ENCODE measurements at places on chromosomes 2 and 18.

GRCh38 chr2:215839816-215840215, 173.5 kb downstream of the MREG start:
- DNase-seq: no peak

GRCh38 chr2:240582781-240583180, 3.8 kb upstream of the CAPN10 start:
- no peak for DNase-seq

DNA sequence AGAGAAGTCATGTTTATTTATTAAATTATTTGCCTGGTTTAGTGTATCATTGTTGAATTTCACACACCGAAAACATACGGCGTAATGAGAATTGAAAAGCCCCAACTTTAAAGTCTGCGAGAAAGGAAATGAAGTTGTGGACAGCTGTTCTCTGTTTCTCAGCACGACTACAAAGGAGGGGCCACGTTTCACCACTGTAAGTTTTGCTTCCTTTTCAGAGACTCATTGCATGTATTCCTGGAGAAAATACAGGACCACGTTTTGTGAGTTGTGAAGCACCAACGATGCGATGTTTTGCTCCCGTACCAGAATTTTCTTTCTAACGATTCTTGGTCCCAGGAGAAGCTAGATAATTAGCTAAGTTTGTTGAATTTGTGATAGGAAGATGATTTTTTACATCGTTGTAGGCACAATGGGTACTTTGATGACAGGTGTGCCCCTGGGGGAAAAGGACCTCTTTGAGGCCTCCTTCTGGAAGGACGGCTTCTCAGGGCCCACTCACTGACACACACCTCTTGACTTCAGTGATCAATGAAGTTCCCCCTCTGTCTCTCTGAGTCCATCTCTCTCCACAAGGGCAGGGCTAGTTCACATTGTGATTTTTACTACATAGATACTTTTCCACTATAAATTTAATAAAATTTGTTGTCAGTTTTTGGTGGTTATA, 23.7 kb upstream of the ACKR3 start:
- DNase-seq: no peak

GRCh38 chr2:131145040-131145439, 39.9 kb downstream of the PLEKHB2 start:
- DNase-seq: no peak

GRCh38 chr2:175930504-175930903, 71.6 kb downstream of the LNPK start:
- DNase-seq: no peak
